ENCODE measurements at places on chromosomes 5 and 9.

DNA sequence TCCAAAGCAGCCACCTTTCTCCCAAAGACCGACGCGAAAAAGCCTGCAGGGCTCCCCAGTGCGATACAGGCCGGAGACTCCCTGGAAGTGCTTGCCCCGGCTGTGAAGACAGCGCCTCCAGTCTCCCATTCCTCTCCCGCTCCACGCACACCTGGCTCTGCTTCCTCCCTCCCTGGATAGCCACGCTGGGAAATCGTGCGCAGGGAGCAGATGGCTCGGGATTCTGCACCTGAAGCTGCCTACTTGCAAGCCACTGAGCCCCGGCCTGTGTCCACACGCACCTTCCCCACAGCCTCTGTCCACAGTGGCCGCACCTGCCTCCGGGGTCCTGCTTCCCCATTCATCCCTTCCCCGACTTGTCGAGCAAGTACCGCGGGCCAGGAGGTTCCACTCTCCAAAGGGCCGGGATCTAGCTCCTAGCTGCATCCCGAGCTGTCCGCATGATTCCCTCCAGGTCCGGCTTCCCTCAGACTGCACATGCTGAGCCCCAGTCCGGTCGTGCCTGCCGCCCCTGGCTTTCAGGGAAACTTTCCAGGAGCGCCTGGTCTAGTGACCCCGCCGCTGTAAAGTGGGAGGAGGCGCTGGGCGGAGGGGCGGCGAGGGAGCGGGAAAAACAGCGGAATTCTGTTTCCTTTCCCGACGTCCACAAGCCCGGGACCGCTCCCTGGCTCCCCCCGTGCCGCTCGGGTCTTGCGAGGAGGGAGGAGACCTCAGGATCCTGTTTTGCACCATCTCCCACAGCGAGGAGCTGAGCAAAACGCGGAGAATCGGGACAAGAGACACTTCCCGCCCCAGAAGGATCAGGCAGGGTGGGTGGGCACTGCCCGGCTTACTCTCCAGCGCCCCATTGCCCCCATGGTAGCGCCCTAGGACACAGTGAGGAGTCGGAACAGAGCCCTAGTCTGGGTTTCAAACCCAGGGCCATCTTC, 2.0 kb downstream of the SEMA6A start:
- DNase-seq: no peak

DNA sequence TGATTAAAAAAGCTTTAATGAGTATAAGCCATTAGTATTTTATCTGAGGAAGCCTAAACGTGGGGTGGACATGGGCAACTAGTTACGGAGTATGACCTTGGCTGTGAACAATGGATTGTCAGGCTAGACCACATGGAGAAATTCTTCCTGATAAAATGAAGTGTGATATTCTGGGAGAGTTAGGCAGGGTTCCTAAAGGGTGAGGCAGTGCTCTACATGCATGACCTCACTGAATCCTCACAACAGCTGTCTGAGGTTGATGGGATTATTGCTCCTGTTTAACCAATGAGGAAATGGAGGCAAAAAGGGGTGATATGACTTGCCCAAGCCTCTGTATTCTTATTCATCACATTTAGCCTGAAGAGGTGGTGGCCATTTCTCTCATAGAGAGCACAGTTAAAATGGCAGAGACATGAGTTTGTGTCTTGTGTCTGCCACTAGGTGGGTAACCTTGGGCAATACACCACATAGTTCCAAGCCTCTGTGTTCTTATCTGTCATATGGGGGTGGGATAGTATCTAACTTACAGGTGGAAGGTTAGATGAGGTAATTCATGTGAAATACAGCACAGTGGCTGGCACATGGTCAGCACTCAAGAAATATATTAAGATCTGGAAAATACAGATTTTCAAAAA, 96.1 kb upstream of the NR3C1 start:
- no peak for DNase-seq

DNA sequence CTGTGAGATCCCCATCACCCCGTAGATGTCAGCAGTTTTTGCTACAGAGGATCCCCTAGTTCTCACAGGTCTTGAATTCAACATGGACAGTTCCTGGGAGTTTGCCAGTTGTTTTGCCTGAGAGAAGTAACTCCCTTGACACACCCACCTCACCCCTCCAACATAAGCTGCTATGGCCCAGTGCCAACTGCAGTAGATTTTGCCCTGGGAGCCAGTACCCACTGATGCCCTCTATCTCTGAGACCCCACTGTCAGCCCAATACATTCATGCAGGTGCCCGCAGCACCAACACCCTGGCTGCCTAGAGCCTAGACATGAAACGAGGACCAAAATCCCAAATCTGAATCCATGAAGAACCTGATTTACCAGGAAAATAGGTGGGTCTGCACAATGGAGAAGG, 583.9 kb upstream of the CTNND2 start:
- DNase-seq: no peak

- no peak for DNase-seq
Observed at GRCh38 chr5:64165500-64166200, at the start of gene RNF180. TSS of gene RNF180 (plus strand) at chr5:64165843. CDS start at chr5:64200808, 34,965 bp downstream.

DNA sequence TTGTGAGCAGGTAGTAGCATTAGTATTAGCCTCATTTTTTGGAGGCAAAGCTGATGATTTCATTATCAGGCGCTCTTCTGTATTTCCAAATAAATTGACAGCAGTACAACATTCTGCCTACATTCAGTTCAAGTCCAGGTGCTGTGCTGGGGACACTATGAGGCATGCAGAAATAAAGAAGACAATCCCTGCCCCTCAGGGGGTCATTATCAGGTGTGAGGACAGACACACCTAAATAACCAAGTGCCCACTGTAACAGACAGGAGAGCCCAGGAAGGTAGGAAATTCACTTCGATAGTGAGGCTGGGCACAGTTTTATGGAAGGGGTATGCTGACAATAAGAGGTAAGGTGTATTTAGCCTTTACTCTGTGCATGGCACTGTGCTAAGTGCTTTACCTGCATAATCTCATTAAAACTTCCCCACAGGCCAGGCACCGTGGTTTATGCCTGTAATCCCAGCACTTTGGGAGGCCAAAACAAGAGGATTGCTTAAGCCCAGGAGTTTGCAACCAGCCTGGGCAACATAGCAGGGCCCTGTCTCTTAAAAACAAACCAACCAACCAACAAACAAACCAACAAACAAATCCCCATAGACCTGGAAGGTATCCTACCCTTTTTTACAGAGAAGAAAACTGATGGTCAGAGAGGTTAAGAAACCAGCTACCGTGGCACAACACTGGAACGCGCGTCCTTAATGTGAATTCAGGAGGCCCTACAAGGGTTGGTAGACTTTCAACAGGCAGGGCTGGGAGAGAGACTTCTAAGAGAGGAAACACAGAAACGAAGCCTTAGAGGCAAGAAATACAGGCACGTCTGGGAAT, 17.5 kb upstream of the GPX3 start:
- DNase-seq: no peak

DNA sequence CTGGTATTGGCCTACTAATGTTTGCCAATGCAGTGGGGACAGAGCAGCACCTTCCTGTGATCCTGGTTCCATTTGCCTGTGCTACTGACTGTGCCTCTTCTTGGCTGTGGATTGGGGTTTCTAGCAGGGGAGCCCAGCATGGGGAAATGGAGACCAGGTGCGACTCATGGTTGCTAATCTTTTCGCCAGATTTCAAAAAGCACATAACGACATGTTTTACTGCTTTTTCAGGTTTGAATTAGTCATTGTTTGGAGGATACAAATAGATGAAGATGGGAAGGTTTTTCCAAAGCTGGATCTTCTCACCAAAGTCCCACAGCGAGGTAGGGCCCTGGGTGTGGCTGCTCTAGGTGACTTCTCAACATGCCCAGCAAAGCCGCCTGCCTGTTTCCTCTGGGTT, 57.6 kb downstream of the IPPK start:
- no peak for DNase-seq

GRCh38 chr5:94693043-94693822, 74.8 kb downstream of the SLF1 start:
- DNase-seq: no peak

- no peak for DNase-seq
Observed at GRCh38 chr5:147708708-147709107, 73.8 kb downstream of the JAKMIP2 start.

- DNase-seq: no peak
Observed at GRCh38 chr9:115327436-115328122, 209.6 kb upstream of the TNC start.

- DNase-seq: no peak
Observed at GRCh38 chr5:31359839-31360238, 166.4 kb downstream of the CDH6 start.

DNA sequence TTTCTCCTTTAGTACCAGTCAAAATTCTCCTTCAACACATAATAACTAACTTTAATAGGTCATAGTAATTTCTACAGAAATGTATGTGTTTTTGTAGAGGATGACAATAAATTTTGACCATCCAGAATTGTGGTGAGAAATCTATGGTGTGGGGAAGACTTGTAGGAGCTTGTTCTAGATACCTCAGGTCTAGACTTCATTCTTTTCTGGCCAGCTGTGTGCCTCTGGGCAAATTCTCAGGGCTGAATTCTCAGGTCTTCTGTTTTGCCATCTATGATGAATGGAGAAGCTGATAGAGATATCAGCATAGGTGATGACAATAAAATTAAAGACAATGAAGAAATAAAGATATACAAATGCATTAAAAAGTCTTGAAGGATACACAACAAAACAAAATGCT, 298.6 kb upstream of the MEF2C start:
- no peak for DNase-seq

GRCh38 chr9:14349146-14349446, 35.2 kb upstream of the NFIB start:
- no peak for DNase-seq

- no peak for DNase-seq
Observed at GRCh38 chr5:69374911-69375446, 5.4 kb downstream of the RAD17 start.

GRCh38 chr5:82445726-82446335, 167.7 kb upstream of the RPS23 start:
- DNase-seq: no peak

DNA sequence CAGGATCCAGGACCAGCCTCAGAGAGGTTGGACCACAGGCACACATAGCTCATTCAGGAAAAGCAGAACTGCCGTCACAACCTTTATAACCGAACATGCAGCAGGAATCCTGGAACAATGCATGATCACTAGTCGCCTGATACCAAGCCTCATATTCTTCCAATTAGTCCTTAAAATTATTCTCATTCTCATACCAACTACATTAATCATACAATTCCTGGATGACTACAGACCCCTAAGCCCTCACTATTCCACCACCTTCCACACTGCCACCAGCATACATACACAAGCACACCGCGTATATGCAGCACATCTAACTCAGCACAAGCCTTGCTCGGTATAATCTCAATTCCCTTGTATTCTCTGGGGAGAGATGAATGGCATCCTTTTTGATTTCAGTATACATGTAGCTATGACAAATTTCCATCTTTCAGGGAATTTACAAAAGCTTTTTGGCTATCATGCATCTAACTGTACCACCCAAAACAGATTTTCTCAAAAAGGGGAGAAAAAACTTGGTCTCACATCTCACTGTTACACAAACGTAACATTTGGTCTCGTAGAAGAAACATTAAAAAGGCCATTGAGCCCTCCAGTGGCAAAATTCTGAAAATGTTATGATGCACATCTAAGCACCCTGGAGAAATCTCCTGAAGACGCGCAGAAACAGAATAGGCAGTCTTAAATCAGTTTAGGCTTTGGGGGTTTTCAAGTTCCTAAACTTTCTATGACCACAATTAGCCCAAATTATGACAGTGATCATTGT, 46.2 kb downstream of the MCTP1 start:
- no peak for DNase-seq

- no peak for DNase-seq
Observed at GRCh38 chr9:21708260-21708711, 94.2 kb upstream of the MTAP start.

DNA sequence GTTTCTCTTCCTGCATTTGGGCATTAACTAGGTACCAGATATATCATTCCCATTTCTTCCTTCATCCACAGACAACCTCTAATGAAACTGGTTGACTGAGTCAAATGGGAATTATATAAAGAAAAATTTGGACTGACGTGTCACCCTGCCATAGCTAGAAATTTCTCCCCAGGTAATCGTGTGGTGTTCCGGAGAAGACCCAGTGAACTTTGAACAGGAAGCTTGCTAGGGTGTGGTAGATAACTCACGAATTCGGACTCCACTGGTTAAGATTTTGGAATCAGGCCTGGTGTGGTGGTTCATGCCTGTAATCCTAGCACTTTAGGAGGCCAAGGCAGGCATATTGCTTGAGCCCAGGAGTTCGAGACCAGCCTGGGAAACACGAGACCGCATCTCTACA, 114.3 kb upstream of the OTULINL start:
- no peak for DNase-seq

DNA sequence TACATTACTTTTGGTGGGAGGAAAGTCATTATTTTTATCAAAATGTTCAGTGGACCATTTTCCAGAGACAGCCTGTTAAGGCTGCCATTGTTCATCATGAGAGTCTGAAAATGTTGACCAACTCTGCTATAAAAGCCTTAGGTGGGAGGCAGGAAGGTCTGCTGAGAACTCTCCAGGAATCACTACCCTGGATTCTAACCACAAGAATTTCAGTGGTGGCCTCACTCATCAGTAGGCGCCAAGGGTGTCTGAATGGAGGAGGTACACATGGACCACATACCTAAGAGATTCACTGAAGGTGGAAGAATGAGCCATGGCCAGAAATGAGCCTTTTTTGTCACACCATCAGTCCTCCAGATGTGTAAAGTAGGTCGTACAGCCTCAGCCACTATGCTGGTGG, 21.0 kb upstream of the TLX3 start:
- DNase-seq: no peak

DNA sequence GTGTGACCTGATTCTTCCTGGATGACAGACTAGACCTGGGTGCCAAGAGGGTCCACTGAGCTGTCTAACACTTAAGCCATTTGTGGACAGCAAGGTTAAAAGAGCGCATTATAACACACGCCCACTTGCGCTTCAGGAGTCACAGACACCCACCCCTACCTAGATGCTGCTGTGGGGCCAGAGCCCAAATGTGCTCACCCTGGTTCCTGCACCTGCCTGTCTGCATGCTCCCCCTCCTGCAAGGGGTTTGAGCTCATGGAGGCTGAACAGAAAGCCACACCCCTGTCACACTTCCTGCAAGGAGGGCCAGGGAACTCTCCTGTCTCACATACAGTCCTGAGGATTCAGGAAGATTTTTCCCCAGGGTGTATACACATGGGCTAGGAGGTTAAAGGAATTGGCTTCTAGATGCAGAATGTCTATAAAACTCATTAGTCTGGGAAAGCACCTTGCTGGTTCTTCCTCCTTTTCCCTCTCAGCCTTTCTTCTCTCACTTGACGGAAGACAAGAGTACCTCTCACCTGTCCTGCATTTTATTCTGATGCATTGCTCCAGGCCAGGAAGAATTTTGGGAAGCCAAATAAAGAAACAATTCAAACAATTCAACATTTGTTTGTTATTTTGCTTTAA, 87.4 kb upstream of the LHFPL2 start:
- DNase-seq: no peak

GRCh38 chr5:7192016-7192415, 203.9 kb upstream of the ADCY2 start:
- DNase-seq: no peak

- DNase-seq: no peak
Observed at GRCh38 chr5:107671742-107672210, 1.0 kb upstream of the EFNA5 start.

DNA sequence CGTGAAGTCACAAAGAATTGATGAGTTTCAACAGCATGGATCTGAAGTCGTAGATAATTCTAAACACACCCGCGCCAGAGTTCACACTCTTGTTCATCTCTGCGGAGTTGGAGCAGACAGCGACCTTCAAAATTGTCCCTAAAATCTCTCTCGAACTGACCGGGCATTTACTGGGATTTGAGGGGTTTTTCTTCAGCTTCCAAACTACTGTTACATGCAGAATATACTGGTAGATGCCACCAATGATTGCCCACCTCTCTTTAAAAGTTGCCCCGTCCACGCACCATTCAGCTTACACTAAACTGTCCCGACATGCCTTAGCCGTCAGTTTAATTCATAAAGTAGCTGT, 5.2 kb upstream of the ISL1 start:
- no peak for DNase-seq

Measured in activated CD8-positive, alpha-beta memory T cell treated with anti-CD3 and anti-CD28 coated beads for 1 hour (primary cell).